ENCODE measurements at places on chromosomes 6 and 20.
A peak's percentile ranks its signal among the peaks of the same experiment; 100 is the strongest.

- no peak for DNase-seq
These were observed 236.4 kb downstream of the NFATC2 start for GRCh38 chr20:51306081-51306480.

GRCh38 chr6:42454428-42454791, 2.7 kb upstream of the TRERF1 start:
- no peak for DNase-seq

GRCh38 chr6:145327586-145327985, 407.7 kb downstream of the EPM2A start:
- no peak for DNase-seq

GRCh38 chr6:35581633-35582032, 68.9 kb upstream of the TULP1 start:
- DNase-seq: no peak

GRCh38 chr6:33967966-33968724, 164.3 kb upstream of the MLN start:
- no peak for DNase-seq

- no peak for DNase-seq
These were observed 149.6 kb downstream of the CDH26 start for GRCh38 chr20:60107621-60108390.

DNA sequence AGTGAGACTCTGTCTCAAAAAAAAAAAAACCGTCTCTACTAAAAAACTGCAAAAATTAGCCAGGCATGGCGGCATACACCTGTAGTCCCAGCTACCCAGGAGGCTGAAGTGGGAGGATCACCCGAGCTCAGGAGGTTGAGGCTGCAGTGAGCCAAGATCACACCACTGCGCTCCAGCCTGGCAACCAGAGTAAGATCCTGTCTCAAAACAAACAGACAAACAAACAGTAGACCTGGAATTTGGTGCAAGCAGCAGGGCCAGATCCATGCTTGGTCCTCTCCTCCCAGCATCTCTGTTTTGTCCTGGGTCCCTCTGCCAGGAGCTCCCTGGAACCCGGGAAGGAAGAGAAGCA, 11.6 kb downstream of the RIPOR3 start:
- no peak for DNase-seq

GRCh38 chr6:163825033-163825432, 410.5 kb downstream of the QKI start:
- no peak for DNase-seq

DNA sequence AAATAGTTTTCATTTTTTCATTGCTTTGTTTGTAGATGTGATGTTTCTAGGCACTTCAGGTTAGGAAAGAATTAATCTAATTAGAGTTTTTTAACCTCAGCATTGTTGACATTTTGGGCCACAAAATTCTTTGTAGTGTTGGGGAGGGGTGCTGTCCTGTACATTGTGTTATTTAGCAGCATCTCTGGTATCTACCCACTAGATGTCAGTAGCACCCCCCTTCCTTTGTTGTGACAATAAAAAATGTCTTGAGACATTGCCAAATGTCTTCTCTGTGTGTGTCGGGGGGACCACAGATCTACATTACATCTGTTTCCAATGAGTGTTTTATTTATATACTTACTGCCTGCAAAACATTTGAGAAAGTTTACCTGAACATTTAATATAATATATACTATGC, 45.6 kb downstream of the EYA4 start:
- no peak for DNase-seq

DNA sequence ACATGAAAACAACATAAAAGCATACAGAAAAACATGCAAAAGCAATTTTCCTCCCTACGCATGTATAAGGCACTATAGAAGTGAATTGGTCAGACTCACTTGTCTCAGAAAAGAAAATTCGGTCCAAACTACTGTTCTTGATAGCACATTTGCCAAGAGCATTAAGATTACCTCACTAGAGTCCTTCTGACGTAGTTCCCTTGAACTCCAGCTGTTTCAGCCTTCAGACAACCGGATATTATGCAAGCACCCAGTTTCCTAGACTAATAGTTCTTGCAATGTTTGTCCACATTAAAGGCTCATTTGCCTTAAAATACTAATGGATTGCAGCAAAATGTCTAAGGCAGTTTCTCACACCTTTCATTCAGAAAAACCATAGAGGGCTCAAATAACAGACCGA, 2.5 kb upstream of the CASS4 start:
- DNase-seq: no peak

DNA sequence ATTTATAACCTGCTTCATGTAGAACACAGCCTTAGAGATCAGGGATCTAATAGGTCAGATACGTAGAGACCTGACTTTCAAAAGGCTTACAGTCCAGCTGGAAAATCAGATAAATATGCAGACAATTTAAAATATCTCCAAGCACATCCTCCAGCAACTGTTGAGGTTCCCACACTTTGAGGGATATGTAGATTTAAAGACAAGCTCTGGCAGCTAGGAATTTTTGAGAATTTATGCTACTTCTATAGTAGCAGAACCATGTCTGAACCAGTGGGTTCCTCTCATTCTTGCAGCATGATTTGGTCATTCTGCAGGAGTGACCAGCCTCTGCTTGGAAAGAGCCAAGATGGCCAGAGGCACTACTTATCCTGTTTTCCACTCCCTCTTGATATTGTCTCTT, 60.5 kb downstream of the CYB5R4 start:
- DNase-seq: no peak

- DNase-seq: no peak
These were observed 125.0 kb downstream of the ZMYND8 start for GRCh38 chr20:47231382-47232039.

- no peak for DNase-seq
These were observed 1.2 kb downstream of the PLAGL1 start for GRCh38 chr6:144006736-144007477.

GRCh38 chr6:5958921-5959320, 47.8 kb downstream of the NRN1 start:
- DNase-seq: no peak

DNA sequence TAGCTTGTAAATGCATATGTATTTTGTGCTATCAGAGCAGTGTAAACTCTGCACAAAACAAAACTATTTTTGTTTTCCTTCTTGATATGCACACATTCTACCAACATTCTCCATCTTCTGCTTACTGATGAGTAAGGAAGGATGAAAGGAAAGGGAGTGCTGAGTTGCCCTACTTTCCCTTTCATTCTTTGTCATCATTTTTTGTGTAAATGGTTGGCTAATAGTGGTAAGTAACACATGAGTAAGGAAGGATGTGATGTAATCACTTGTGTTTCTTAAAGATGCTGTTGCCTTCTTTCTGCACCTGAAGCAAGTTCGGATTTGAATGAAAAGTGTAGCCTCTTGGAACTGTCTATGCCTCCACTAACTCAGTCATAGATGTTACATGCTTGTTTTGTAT, 4.6 kb upstream of the REV3L start:
- DNase-seq: no peak

GRCh38 chr6:52341561-52342260, 20.2 kb upstream of the PAQR8 start:
- DNase-seq: no peak

DNA sequence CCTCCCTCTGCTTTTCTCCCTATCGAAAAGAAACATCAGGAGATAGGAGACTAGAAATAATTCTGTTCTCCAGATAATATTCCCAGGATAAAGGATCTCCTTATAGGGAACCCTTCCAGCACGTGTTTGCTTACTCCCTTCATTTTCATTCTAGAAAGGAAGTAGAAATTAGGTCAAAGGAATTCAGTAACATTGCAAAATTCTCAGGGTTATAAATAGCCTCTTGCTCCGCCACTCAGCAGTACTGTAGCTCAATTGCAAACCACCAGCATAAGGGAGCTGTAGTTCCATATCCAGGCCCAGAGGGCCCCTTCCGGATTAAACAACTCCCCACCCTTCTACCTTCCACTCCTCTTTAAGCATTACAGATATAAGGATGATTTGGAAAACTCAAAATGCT, 6.2 kb downstream of the ELMO2 start:
- no peak for DNase-seq

- DNase-seq: no peak
These were observed 491.7 kb downstream of the DHX35 start for GRCh38 chr20:39453890-39454289.

DNA sequence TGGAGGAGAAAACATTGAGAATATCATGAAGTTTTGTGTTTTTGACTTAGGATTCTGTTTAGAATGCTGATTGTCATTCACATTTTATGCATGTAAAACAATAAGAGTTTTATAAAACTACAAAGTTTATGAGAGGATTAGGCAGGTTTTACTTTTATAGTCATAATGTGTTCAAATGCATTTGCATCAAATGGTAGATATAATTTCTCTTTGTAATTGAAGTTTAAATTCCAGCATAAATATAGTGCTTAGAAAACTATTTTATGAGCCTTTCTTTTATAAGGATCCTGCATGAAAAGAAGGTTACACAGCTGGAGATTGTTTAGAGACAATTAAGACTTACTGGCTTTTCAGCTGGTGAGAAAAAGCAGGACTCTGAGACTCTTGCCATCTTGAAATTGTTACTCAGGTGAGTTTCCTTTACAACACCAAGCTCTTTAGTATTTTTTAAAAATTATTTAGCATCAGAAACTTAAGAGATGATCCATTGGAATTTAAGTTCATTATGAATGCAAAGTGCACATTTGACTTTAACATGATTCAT, 157.1 kb upstream of the MAN1A1 start:
- no peak for DNase-seq

GRCh38 chr6:105204768-105205167, 25.0 kb upstream of the POPDC3 start:
- DNase-seq: no peak

GRCh38 chr6:35903679-35904078, 17.2 kb downstream of the SRPK1 start:
- no peak for DNase-seq

GRCh38 chr20:48148916-48149672, 363.8 kb upstream of the SULF2 start:
- DNase-seq: no peak

GRCh38 chr6:106134087-106134770, 48.1 kb downstream of the PRDM1 start:
- no peak for DNase-seq

- no peak for DNase-seq
These were observed 74.0 kb downstream of the ZDHHC14 start for GRCh38 chr6:157454762-157455714.

DNA sequence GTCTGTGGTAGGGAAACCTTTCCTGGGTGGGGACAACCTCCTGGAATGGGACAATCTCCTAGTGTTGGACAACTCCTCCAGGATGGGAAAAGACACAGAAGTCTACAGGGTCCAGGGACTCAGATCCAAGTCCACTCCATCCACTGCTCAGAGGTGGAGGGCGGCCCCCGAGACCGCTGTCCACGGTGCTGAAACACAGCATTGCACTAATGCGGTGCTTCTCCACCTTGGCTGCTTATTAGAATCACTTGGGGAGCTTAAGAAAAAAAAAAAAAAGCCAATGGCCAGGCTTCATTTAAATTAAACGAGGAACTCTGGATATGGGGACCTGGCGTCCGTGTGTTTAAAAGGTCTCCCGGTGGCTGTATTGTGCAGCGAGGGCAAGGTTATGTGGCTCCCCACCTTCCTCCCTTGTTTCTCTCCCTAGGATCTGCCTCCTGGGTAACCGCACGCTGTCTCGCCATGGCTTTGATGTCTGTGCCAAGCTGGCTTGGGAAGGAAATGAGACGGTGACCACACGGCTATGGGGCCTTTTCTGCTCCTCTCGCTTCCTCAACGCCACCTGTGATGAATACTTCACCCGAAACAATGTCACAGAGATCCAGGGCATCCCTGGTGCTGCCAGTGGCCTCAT, 12.0 kb downstream of the SLC12A5 start:
- DNase-seq: no peak

DNA sequence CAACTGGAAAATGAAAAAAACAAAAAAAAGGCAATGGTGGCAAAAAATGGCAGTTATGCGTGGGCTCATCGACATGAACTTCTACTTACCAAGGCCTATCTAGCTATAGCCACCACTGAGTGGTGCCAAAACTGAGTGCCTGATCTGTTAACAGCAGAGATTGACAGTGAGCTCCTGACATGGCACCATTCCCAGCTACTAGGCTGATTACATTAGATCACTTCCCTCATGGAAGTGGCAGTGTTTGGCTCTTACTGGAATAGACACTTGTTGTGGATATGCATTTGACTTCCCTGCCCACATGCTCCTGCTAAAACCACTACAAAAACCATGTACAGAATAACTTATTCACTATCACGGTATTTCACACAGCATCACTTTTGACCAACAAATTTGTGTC, 216.1 kb upstream of the SGK1 start:
- no peak for DNase-seq

DNA sequence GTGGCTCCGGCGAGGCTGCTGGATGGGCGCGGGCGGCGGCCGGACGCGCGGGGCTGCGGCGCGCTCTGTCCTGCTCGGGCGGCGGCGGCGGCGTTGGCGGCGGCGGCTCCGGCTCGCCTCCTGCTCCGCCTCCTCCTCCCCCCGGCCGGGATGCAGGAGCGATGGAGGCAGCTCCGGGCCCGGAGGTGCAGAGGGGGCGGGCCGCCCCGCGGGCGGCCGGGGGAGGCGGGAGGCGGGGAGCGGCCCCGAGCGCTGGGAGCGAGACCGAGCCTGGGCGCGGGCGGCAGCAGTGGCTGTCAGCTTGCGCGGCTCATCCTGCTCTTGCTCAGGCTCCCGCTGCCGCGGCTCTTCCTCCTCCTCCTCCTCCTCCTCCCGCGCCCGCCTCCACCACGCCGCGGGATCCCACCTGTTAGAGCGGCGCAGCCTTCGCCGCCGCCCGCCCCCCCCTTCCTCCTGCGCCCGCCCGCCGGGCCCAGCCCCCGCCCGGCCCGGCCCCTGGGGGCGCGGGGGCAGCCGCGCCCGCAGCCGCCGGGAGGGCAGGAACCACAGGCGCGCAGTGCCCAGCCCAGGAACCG, at the start of gene NOL4L:
Gene NOL4L (minus strand): TSS at position 323 of the 575 bp plus-strand sequence. CDS start 443 bp downstream, outside the sequence.
- DNase-seq: no peak

GRCh38 chr6:19929312-19929711, 92.1 kb downstream of the ID4 start:
- no peak for DNase-seq

DNA sequence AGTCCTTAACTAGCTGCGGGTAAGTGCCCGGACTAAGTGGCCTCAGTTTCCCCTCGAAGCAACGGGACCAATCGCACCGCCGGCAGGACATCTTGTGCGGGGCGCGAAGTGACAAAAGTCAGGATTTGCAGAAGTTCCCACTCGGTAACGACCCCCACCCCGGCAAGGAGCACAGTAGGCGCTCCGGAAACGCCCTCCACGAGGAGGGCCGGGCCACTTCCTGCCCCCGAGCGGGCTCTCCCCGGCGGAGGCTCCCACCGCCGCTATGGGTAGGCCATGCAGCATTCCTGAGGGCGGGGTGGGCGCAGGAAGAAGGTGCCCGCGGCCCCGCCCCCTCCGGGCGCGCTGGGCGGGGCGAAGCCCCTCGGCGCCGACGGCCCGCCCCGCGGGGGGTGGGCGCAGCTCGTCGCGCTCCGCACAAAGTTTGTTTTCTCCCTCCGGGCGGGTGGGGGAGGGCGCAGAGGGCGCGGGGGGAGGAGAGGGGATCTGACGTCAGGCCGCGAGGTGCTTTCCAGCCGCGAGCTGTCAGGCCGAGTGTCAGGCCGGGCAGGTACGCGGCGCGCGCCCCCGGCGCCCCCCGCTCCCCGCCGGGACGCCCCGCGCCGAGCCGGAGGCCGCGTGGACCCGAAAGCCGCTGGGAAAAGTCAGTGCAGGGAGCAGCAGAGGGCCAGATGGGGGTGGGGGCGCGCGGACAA, at the start of gene TGIF2:
Gene TGIF2 (plus strand): TSS at position 495 of the 695 bp plus-strand sequence. CDS start 5,178 bp downstream, outside the sequence.
- peak; percentile 86 for DNase-seq

Data from activated T-cell treated with anti-CD3 and anti-CD28 coated beads for 24 hours (primary cell).